ENCODE measurements at places on chromosomes 11 and 22. TPM values are rescaled to one million over a fixed set of nuclear protein-coding genes. Genes with fewer than 3 reads are reported as not detected.

DNA sequence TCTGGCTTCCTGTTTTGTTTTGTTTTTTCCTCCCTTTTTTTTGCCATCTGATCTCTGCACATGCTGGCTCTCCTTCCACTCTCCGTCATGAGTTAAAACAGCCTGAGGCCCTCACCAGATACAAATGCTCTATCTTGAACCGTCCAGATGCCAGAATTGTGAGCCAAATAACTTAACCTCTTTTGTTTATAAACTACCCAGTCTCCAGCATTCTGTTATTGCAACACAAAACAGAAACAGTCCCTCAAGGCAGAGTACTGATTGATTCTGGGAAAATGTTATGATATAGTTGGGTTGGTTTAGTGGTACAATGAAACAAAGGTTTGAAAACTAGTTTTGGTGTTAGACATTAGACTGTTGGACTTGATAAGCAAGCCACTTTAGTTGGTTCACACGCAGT lies 1390.0 kb upstream of the RAG2 start:
- H3K27ac ChIP-seq = no peak overlapping the region
- H3K4me1 ChIP-seq = no peaks in the 10 kb centered on the region

GRCh38 chr11:129792663-129793062 lies 23.0 kb upstream of the TMEM45B start:
- no peaks in the 10 kb centered on the region for H3K36me3 ChIP-seq
- DNase-seq = no peak

DNA sequence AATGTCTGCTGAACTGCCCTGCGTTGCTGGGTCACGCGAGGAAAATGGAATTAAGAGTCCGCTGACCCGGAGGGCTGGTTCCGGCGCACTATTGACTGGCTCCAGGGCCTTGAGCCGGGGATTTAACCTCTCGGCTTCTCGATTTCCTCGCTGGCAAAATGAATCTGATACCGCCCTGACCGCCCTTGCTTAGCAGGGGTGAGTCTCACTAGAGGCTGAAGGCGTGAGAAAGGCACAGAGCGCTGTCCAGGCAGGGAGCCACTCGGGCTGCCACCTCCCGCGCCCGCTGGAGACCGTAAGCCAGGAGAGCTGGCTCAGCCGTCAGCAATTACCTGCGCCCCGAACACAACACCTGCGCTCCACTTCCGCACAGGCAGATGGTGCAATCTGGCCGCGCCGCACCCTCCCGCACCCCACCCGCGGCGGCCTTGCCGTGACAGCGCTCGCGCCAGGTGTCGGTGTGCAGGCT lies 65.6 kb downstream of the BUD13 start:
- no peak overlapping the region for H3K27ac ChIP-seq
- H3K36me3 ChIP-seq = no peaks in the 10 kb centered on the region
- H3K27me3 ChIP-seq = no peaks in the 10 kb centered on the region
- H3K4me3 ChIP-seq = no peak overlapping the region

GRCh38 chr11:57453543-57454177 lies 6.7 kb upstream of the RTN4RL2 start:
- no peaks in the 10 kb centered on the region for H3K36me3 ChIP-seq
- no peak overlapping the region for H3K27ac ChIP-seq
- H3K27me3 ChIP-seq = peaks cover 20% of the 10 kb centered on the region
- H3K4me1 ChIP-seq = peaks cover 14% of the 10 kb centered on the region
- no peak for DNase-seq
- no peak overlapping the region for H3K4me3 ChIP-seq

The KRTAP5-11 gene
- not detected for total RNA-seq

GRCh38 chr11:122664188-122664587 lies 8.7 kb downstream of the UBASH3B start:
- no peaks in the 10 kb centered on the region for H3K27me3 ChIP-seq
- DNase-seq = no peak

All from CD8-positive, alpha-beta memory T cell (primary cell).